ENCODE measurements at places on chromosomes 11 and 22.

DNA sequence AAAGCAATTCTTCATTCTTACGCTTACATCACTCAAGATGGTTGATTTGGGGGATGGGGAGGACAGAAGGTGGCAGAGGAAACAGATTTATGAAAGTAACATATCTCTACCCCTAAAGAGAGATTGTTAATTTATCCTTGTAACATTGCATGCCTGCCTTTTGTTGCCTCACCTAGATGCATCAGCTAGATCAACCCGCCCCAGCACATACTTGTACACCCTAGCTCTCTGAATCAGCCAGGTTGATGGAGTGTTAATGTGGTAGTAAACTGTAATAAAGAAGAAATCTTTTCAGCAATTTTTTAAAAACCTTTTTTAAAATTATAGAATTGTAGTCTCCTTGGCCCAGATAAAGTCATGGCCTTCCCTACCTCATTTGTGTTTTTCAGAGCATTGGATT is 51.5 kb downstream of the EXT2 start:
- no peak for DNase-seq

GRCh38 chr22:17403906-17404305 is 34.6 kb downstream of the CECR2 start:
- no peak for DNase-seq

DNA sequence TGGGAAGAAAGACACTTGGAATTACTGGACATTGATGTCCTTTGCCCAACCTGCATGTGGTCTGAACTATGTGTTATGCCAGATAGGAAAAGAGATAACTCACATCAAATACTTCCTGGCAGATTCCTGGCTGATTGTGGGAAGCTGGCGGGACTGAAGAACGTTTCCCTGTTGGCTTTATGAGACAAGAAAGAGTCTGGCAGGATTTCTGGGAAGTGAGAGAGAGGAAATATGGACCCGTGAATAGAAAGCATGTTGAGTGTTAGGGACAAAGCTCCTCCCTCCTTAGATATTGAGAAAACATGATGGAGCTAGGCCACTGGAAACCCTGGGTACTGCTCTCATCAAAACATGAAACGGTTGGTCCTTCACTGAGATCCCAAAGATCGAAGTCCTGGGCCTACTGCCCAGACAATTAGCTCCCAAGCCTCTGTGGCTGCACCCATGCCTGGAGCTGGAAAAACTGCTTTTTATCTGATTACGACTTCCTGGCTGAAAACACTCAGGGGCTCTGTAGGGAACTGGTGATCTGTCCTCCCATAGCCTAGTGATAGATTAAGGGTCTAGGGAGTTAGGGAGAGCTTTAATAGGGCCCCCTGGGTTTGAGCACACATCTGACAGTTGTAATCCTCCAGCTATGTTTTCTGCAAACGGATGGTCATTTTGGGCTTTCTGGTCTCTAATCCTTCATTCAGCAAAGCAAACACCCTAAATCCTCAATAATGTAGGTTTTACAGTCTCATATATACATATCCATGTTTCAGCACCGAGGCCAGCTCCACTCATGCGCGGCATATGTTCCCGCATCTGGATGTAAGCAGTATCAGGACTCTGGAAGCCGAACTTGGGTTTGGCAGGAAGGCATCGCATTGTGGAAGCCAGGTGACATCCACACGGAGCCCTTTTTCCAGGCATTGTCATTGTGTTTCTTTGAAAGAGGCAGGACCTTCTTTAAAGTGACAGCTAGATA is 6.1 kb upstream of the B3GAT1 start:
- DNase-seq = no peak

DNA sequence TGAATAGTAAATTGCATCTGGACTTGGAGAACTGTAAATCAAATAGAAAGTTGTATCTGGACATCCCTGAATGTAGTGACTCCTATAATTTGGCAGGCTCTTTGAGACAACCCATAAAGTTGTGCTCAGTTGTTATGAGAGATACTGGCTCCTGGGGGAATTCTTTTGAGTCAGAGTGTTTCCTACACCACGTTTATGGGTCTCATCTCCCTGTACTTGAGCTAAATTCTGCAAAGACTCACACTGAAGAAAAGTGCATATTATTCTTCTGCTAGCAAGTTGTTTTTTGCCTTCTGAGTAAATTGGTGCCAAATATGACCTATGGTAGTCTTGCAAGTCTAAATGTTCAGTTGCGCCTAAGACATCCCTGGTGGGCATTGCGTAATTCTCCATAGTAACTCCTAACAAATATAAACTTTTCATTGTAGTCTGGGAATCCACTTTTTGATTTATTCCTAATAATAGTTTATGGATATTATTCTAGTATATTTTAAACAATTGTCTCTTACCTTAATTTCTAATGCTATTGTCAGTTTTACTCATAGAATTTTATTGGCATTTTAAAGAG is 5.0 kb downstream of the ZNF215 start:
- peak; percentile 31 for DNase-seq

DNA sequence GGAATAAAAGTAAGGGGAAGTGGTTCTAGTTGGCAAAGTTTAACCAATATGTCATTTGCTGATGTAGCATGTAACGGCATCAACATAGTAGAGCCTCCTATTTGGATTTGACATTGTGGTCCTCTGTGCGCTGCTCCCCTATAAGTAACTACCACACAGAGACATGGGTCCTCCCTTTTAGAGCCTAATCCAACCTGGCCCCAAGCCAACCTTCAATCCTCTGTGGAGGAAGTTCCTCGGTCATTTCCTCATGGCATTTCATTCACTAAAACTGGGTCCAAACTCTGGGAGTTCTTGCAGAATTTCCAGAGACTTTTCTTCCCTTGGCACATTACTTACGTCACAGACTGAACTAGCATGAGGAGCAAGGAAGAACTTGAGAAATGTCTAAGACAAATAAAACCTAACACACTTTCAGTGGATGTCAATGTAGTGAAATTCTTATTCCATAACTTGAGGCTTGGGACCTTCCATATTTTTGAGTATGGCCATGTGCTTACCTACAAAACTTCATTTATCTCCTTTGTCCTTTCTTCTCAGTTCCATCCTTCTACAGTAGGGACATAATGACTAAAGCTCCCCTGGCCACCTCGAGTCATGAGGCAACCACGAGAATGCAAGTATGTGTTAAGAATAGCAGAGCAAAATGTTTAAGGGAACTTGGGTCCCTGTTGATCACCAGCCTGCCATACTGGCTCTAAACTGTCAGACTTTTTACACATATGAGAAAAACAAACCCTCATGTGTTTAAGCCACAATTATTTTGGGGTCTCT is 34.7 kb downstream of the MMP20 start:
- DNase-seq = no peak

- no peak for DNase-seq
Observed at GRCh38 chr11:130808541-130808940, 107.7 kb downstream of the SNX19 start.

- no peak for DNase-seq
Observed at GRCh38 chr11:134236834-134237556, 12.5 kb downstream of the VPS26B start.

GRCh38 chr11:84455691-84456090 is 1169.5 kb upstream of the CCDC90B start:
- DNase-seq = no peak

GRCh38 chr22:35154937-35155387 is 89.0 kb downstream of the ISX start:
- DNase-seq = peak; percentile 26

DNA sequence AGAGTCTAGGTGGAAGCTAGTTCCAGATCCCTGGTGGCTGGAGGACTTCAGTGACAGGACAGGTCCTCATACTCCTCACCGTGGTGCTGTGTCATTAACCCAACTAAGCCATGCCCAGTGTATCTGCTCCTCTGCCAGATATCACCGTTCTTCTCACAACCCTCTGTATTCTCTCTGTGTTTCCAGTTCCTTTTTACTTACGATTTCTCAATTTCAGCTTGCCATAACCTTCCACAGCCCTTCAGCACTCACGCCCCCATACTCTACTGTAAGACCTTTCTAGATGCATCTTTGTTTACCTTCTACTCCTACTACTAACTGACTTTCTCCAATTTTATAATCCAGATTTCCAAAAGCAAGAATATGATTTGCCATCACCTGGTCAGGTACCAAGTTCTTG is 26.1 kb upstream of the RIC3 start:
- no peak for DNase-seq

DNA sequence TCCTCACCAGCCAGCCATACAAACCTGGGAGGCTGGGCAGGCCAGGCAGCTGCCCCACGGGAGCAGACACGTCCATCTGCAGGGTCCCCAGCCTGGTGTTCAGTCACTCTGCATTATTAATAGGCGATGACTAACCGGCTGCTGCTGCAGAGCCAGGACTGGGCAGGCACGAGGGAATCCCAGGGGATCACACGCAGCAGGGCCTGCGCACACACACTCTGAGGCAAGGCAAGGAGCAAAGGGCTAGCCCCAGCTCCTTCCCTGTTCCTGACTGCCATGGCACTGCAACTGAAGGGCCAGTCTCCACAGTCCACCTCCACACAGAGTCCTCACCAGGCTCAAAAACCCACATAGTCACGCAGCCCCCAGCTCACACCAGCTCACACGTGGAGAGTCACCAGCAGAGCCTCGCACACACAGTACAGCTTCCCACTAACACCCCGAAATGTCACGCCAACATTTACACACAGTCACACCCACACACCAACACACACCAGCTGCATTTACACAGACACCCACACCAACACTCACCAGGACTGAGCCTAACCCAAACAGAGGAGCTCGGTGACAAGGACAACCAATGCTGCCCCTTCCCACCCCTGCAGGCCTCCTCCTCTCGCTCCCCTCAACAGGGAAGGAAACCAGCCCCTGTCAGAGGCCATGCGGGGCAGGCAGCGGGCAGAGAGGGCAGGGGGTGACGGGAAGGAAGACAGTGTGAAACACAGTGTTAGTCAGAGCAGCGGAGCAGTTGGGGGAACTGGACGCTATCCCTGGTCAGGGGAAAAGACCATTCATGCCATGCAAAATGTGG is 47.3 kb downstream of the NRXN2 start:
- DNase-seq = peak; percentile 90

DNA sequence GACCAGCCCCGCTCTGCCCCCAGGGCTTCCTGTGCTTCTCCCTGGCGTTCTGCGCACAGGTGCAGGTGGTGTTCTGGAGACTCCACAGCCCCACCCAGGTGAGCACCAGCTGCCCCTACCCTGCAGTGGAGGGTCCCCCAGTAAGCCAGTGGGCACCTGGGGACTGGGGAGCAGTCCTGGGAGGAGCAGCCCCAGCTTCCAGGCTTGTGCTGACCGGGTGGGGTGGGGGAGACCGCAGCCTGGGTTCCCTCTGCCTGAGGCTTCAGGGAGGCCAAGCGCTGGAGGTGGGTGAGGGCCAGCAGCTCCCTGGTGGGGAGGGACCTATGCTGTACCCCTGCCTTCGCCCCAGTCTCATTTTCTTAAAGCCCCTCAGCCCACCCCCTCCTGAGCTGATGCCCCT is 6.9 kb downstream of the TSPAN32 start:
- DNase-seq = no peak

GRCh38 chr22:46026899-46027210 is 49.9 kb upstream of the WNT7B start:
- no peak for DNase-seq

- DNase-seq = no peak
Observed at GRCh38 chr11:118074091-118074685, 2.7 kb upstream of the TMPRSS4 start.

GRCh38 chr11:96228910-96229309 is 114.1 kb downstream of the MAML2 start:
- no peak for DNase-seq

GRCh38 chr11:57100638-57101331 is 81.0 kb upstream of the LRRC55 start:
- DNase-seq = no peak

- no peak for DNase-seq
Observed at GRCh38 chr11:44632466-44633123, 67.1 kb downstream of the CD82 start.

DNA sequence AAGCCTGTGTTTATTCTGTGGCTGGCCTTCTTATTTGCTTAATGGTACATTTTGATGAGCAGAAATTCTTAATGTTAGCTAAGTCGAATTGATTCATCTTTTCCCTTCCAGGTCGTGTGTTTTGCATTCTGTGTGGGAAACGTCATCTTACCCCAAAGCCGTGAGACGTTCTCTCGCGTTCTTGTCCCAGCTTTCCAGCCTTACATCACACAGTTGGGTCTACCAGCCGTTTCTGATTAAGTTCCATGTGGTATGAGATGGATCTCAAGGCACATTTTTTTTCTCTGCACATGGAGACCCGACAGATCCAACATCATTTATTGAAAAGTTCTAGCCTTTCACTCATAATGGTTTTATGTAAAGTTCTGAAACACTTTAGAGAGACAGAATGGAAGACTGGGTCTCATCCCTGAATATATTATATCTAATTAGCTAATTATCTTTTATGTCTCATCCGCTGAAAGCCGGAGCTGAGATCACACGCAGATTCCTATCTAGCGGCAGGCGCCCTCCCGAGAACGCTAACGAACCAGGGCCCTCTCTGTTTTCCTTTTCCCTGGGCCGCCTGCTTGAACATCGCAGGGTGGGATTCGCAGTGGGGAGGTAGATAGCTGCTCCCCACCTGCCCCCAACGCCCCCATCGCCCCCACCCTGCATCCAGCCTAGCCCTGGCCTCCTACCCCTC is 1162.2 kb downstream of the BRD1 start:
- DNase-seq = no peak

GRCh38 chr11:90795746-90796145 is 572.9 kb upstream of the CHORDC1 start:
- DNase-seq = no peak

GRCh38 chr22:28560046-28560742 is 119.4 kb downstream of the TTC28 start:
- DNase-seq = peak; percentile 8

GRCh38 chr22:50064453-50064852 is 6.4 kb upstream of the TTLL8 start:
- no peak for DNase-seq

DNA sequence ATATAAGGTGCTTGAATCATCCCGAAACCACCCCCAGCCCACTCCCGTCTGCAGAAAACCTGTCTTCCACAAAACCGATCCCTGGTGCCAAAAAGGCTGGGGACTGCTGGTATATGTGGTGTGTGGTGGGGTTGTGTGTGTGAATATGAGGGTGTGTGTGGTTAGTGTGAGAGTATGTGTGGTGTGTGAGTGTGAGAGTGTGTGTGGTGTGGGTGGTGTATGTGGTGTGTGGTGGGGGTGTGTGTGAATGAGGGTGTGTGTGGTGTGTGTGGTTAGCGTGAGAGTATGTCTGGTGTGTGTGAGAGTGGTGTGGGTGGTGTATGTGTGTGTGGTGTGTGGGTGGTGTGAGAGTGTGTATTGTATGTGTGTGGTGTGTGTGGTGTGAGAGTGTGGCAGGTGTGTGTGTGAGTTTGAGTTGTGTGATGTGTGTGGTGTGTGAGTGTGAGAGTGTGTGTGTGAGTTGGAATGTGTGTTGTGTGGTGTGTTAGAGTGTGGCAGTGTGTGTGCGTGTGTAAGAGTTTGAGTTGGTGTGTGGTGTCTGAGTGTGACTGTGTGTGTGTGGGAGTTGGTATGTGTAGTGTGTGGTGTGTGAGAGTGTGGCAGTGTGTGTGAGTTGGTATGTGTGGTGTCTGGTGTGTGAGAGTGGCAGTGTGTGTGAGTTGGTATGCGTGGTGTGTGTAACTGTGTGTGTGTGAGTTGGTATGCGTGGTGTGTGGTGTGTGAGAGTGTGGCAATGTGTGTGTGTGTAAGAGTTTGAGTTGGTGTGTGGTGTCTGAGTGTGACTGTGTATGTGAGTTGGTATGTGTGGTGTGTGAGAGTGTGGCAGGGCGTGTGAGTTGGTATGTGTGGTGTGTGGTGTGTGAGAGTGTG is 6.5 kb downstream of the UPK3A start:
- DNase-seq = no peak

Measured in stromal cell of bone marrow (primary cell).